ENCODE measurements at places on chromosomes 3 and 15.

DNA sequence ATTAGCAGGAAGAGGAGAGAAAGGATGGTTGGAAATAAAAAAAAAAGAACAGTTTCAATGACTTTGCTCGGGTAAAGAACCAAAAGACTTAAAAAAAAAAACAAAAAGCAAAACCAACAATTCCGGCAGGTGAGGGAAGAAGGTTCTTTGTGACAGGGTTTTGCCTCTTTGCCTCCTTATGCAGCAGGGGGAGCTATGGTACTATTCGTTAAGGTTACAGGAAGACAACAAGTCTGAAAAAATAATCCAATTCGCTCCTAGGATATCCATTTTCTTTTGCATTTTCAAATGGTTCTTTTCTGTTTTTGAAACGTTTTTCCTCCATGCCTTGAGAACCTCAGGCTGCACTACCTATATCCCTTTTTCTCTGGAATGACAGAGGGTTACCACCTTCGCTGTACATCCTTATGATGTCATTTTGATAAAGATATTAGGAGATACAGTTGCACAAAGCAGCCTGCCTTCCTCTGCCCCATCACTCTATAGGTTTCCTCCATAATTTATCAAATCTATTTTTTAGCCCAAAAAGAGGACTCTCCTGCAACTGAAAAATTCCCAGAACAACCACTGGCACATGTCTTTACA, 55.0 kb downstream of the CFAP20DC start:
- peak; percentile 39 for DNase-seq

DNA sequence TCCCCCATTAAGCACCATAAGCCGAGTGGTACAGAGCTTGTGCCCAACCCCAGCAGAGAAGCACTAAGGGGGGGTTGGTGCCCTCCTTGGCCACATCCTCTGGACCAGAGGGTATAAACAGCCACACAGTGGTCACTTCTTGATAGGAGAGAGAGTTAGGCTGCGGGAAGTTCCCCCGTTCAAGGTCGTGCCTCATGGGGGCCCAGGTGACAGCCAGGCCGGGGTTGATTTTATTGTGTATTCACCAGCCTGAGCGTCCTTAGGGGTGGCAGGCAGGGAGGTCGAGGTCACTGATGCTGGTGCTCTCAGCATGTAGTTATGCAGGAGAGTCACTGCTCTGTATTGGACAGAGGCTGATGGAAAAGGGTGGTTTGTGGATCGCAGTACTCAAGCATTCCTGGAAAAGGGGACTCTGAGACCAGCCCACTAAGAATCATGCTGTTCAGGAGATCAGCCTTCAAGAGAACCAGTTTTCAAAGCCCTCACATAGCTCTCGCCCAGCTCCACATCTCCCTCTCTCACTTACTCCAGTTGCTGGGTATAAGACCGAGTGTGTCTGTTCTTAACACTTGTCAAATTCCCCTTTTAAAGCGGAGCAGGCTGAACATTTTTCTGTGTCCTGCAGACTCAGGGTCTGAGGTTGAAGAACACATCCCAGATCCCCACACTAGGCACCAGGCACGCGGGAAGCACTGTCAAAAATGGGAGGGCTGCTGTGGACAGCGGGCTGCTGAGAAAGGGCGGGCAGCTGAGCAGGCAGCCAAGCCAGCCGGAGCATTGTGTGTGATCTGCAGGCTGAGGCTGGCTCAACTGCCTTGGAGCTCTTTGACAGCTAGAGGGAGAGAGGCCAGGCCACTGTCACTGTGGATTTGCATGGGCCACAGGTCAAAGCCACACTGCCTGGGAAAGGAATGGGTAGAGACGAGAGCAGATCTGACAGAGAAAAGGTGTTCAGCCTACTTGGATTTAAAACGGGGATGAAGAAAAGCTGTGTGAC, 279.3 kb upstream of the LRRFIP2 start:
- no peak for DNase-seq

DNA sequence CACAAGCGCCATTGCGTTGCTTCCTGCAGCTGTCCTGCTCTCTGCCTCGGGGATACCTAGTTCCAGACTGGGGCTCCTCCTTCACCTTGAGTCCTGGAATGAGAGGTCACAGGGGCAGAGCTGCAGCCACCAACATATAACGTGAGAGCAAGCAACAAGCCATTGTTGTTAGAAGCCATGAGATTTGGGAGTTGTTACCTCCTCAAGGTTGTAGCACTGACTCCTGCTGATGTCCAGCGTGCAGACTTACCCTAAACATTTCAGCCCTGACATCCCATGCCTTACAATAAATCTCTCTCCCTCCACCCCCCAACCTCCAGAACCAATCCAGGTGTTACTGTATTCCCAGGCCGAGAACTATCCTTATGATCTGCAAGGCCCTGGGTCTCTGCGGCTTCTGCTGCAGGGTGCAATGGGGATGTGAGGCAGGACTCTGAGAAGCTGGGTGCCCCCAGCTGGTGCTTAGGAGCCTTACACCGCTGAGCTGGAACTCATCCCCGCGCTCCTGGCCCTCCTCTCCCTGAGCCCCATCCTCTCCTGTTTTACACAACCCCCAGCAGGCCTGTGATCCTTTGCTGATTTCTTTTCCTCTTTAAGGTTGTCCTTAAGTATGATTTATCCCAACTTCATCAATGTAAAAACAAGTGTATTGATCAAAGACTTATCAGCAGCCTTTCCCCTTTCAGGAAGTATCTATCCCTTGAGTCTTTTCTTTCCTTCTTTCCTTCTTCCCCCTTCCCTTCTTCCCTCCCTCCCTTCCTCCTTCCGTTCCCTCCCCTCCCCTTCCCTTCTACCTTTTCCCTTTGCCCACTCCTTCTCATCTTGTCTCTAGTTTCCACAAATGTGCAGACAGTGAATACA, 84.2 kb upstream of the ABHD2 start:
- DNase-seq: no peak

GRCh38 chr3:168269001-168269400, 173.3 kb upstream of the GOLIM4 start:
- DNase-seq: no peak

- DNase-seq: no peak
Measured at GRCh38 chr3:112519424-112520001, 20.2 kb upstream of the BTLA start.

- no peak for DNase-seq
Measured at GRCh38 chr3:172189213-172189612, 149.8 kb downstream of the FNDC3B start.

DNA sequence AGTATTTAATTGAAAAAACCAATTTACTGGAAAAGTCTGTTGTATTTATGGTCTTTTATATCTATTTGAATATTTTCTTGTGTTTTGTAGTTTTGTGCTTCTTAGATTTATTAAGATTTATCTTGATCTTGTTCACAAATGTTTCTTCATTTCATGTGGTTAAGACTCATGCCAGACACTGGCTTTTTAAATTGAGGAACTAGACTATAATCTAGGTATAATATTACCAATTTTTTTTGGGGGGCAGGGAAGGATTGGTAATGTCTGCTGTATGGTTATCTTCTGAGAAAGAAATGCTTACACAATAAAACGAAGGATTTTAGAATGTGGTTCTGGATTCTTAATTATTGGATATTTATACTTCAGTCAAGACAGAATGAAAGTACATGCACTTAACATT, 24.9 kb downstream of the AP4E1 start:
- DNase-seq: no peak

- DNase-seq: no peak
Measured at GRCh38 chr3:128714887-128715491, 11.0 kb upstream of the RAB7A start.

DNA sequence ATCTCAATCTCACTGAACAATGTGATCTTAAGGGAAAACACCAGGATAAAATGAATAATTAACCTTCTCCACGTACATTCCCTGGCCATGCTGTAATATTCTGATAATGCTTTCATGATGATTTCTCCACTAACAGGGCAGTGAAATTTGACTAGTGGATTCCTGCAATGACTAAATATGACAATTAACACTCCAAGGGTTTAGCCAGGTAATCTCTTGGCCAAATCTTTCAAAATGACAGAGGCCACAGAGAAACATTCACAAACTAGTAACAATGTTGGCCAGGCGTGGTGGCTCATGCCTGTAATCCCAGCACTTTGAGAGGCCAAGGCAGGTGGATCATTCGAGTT, 31.7 kb upstream of the ST8SIA2 start:
- DNase-seq: no peak

DNA sequence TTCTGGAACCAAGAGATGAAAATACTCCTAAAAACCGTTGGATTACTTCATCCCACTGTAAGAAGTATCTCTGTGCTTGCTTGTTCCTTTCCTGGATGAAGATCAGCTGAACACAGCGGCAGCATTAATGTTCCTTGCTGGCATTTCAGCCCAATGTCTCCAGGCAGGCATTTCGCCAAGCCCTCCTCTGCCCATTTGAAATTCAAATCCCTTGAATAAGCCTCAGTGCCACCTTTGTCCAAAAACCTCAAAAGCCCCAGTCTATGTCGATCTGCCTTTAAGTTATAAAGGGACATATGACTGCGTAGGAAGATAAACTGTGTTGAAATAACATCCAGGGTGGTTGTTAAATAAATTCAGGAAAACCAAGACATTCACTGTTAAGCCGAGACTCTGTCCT, 156.8 kb upstream of the PDZRN3 start:
- DNase-seq: no peak

GRCh38 chr3:20324664-20325478, 138.9 kb upstream of the SGO1 start:
- no peak for DNase-seq

DNA sequence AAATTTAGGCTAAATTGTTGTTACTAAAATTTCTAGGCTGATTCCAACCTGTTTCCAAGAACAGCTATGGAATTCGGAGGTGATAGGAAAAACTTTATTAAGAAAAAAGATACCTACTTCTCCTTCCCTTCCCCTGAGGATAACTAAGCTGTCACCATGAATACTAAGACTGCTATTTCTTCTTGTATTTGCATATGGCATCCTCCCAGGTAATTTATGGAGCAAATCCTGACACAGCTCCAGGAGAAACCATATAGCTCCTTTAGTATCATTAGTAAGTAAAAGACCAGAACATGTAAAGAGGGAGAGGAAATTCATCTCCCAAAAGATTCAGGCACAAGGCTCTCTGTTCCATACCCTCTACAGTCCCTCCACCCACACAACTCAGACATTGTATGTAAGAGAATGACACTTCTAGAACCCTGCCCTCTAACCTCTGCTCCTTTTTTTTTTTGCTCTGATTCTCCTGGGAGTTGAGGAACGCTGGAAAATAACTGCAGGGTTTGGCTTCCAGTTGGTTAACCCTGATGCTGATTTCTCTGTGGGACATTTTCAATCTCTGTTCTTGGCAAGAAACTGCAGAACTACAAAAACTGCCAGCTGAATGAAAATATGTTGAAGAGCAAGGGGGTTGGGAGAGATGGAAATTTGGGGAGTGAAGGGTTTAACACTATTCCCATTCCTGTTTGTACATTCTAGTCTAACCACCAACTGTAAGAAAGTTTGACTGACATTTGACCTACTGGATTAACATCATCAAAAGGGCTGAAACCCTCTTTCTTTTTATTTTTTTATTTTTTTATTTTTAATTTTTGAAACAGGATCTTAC, 14.2 kb upstream of the MAGI1 start:
- DNase-seq: no peak

DNA sequence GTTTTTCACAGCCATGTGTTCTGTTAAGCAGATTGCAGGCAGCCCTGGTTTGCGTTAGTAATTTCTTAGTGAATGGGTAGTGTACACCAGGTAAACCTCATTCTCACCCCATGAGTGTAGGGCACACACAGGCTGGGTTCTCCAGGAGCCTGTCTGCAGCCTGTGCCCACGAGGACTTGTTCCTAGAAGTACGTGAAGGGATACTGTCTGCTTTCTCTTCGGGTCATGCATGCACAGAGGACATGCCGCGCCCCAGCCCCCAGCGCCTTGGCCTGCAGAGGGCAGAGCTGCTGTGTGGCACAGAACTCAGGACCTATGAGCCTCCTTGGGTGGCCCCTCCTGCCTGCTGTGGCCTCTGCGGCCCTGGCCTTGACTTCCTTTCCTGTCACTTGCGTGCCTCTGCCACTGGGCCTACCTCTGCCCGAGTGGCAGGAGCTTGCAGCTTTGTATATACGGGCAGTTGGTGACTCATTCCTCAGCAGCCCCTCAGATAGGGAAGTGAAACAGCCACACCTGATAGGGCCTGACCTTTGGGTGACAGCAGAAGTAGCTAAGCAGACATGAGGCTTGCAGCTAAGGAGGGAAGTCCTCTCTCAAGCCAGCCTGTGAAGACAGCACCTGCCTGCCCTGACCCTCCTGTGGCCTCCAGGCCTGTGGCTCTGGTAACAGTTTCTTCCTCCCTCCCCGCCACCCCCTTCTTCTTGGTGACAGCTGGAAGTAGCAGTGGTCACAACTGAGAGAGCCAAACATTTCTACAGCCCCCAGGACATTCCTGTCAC, 19.5 kb downstream of the PPCDC start:
- DNase-seq: peak; percentile 97

DNA sequence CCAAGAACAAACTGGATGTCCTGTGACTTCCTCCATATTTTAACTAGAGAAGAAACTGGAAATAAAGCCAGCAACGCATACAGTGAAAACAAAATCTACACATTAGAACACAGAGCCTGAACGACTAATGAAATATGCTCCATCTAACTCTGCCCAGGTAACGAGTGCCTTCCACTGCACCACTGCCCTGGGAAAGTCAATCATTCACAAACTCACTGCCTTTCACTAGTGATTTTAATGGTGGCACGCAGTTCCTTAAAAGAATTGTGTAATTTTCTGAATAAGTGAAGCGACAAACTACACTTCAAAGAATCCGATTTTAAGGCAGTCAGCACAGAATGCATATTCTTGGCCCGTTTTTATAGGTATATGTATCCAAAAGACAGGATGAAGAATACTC, 416.0 kb downstream of the SHQ1 start:
- DNase-seq: no peak

- no peak for DNase-seq
Measured at GRCh38 chr3:53103397-53104296, 26.6 kb downstream of the RFT1 start.

DNA sequence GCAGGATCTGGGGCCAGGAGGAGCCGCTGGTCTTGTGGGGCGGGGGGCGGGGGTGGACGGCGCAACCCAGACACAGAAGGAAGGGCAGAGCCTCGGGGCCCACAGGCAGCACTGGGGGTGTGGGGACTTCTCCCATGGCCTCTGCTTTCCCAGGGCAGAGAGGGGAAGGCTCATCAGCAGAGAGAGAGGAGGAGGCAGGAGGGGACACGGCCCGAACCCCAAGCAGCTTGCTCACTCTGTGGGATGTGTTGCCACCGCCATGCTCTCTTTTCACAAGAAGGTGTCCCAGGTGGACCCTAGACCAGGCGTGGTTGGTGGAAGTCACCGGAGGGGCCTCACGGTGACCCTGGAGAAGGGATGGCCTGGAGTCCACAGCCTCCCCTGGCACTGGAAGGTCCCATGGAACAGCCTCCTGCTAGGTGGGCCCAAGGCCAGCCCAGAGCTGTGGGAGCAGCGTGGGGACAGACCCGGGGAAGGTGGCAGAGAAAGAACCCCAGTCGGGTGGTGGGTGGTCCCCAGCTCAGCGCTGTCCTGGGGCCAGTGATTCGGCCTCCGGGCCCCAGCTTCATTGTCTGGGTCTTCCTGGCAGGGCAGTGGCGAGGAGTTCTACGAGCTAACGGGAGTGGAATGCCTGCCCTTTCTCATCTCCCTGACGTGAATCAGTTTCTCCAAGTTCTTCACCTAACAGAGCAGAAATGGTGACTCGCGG, 46.8 kb upstream of the PCSK6 start:
- no peak for DNase-seq

All from T-helper 1 cell (primary cell).